ENCODE measurements at places on chromosomes 4 and X.

DNA sequence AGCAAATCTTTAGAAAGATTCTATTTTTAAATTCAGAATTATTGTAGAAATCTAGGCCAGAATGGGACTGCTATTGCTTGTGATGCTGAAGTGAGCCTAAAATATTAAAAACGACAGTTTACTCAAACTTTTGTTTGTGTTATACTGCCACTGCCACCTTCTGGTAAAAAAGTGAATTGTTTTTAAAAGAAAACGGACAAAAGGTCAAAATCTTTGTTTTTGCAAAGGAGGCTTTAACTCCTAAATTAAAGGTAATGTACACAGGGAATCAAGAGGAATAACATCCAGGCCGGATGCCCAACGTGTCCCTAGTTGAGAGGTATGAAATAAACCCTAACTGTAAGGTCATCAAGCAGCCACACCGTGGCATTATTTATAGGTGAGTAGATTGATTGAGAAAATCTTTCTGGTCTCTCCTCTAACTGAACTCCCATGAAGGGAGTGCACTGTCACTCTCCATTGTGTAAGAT lies 338.3 kb upstream of the GALNT7 start:
- DNase-seq = no peak

DNA sequence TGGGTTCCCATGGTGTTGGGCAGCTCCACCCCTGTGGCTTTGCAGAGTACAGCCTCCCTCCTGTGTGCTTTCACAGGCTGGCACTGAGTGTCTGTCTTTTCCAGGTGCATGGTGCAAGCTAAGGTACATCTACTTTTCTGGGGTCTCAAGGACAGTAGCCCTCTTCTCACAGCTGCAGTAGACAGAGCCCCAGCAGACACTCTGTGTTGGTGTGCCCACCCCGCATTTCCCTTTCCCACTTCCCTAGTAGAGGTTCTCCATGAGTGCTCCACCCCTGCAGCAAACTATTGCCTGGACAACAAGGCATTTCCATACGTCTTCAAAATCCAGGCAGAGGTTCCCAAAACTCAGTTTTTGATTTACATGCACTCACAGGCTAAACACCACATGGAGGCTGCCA lies 143.0 kb downstream of the TECRL start:
- no peak for DNase-seq

DNA sequence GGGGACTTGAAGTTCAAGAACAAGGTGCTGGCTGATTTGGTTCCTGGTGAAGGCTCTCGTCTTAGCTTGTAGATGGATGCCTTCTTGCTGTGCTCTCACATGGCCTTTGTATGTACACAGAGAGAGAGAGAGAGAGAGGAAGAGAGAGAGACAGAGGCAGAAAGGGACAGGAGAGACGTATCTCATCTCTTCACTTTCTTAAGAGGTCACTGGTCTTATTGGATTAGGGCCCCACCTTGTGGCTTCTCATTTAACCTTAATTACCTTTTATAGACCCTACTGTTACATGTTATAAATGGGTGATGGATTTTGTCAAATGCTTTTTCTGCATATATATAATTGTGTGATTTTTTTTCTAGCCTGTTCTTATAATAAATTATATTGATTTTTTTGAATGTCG lies 1444.2 kb downstream of the ADGRL3 start:
- no peak for DNase-seq

GRCh38 chr4:141416677-141417363 lies 196.1 kb downstream of the ZNF330 start:
- no peak for DNase-seq

DNA sequence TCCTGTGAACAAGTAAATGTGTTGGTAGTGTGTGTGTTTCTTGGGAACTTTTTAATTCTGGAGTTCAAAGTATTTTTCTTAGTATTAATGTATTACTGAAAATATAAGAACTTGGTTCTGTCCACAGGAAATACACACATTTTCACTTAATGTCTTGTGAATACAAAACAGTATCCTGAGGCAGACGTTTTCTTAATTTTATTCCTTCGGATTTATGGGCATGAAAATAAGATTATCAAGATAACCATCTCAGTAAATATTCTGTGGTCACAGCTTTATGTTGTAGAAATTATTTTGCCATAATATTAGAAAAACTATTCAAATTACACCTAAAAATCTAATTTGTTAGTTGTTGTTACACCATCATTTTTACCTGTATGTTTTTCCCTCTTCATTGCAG lies 29.8 kb downstream of the NFKB1 start:
- DNase-seq = no peak

DNA sequence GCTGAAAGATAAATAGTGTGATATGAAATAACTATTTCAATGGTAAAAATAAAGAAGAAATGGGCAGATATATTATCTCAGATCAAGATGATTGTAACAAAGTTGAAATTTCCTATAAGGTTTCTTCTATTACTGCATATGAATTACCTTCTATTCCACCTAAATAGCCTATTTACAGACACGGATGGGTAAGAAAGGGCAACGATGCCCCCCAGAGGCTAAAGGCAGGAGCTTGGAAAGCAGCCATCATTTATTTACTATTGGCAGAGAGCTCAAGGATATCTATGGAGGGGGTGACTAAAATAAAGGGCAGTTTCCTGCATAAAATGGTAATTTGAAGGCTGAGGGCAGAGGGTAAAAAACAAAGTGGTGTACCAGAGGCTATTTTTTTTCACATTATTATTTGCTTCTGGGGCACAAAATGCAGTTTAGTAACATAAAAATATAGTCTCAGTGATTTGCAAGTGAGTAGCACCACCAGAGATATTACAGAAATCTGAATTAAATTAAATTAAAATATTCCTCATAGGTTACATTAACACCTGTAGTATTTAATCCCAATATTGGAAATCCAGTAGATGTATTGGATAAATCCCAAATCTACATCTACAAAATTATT lies 123.1 kb downstream of the BTC start:
- peak; percentile 21 for DNase-seq
